ENCODE measurements at places on chromosomes 11 and 22.

DNA sequence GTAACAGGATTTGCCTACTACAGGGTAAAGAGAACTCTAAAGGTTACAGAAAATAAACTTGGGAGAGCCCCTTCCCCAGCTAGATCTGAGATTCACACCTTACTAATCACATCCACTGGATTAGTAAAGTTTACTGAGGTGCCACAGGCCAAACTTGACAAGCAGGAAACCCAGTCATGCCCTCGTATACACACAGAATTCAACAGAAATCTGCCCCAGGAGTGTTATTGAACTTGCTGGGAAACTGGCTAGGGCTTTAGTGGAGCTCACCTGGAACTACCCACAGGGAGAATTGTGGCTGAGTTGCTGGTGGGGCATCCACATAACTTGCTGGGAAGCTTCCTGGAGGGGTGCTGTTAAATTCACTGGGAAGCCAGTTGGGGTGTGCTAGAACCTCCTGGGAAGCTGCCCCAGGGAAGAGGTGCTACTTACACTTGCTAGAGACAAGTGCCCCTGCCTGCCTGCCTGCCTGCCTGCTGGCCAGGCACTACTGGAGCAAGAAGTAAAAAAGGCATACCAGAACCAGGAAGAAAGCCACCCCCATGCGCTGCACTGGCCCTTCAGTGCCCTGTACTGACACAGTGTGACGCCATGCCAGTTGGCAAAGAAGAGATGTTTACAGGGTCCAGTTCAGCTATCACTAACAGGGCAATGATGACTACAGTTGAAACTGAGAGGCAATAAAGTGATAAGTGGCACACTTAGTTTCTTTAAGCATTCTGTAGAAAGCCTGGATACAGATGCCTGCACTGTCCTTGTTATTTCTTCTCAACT is 106.5 kb downstream of the ALX4 start:
- DNase-seq = no peak

- DNase-seq = no peak
These were observed 29.7 kb downstream of the FLI1 start for GRCh38 chr11:128723531-128723930.

GRCh38 chr11:128480066-128480465 is 107.3 kb downstream of the ETS1 start:
- DNase-seq = no peak

DNA sequence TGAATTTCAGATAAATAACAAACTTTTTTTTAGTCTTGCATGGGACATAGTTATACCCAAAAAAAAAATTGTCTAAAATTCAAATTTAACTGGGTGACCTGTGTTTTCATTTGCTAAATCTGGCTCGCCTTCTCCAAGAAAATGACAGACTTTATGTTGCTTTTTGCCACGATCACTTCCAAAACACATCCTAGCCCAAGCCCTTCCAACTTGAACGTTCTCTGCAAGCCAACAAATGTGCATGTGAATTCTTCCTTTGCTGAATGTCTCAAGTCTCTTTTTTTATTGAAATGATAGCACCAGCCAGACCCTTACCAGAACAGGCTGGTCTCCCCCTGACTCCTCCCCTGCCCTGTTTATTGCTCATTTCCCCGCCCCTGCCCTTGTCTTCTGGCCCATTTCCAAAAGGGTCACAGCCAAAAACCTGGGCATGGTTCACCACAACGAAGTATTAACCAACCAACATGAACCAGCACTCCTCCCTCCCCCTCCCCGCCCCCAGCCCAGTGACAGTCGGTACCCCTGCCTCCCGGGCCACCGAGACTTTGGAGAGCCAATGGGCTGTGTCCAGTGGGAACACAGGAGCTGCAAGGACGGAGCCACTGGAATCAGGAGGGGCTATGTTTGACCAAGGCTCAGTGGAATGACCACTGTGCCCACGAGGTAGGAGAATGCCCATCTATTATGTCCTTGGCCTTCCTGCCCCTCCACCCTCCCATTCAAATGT is 63.2 kb downstream of the BTG4 start:
- DNase-seq = no peak

DNA sequence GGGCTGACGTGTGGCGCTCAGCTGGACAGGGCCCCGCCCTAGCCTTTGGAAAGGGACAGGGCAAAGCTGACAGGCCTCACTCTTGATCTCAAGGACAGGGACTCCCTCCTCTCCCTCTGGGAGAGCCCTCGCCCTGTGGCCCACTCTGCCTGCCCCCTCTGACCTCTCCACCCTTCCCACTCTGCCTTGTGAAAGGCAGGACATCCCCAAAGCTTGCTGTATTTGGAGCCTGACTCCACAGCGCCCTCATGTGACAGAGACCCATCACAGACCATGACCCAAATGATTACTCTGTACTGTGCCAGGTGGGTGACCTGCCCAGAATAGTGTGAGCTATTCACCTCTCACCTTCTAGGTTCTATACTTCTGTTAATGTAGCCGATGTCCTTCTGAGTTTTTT is 18.8 kb downstream of the P2RY2 start:
- no peak for DNase-seq

DNA sequence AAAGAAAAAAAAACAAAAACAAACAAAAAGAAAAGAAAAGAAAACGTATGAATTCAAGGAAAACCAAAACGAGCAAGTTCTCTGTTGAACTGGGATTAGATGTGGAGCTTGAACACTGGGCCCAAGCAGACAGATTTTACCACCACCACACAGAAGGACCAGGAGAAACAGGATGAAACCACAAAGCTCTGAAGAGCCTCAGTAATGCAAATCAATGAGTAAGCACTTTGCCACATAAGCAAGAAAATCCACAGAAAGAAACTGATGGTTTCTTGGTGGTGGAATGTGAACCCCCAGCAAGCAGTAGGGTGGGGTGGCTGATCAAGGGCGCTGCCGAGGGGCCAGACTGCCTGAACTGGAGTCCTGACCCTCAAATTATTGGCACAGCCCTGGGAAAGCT is 50.9 kb upstream of the NFRKB start:
- DNase-seq = no peak

- no peak for DNase-seq
These were observed 91.2 kb downstream of the TEAD1 start for GRCh38 chr11:12765428-12765827.

DNA sequence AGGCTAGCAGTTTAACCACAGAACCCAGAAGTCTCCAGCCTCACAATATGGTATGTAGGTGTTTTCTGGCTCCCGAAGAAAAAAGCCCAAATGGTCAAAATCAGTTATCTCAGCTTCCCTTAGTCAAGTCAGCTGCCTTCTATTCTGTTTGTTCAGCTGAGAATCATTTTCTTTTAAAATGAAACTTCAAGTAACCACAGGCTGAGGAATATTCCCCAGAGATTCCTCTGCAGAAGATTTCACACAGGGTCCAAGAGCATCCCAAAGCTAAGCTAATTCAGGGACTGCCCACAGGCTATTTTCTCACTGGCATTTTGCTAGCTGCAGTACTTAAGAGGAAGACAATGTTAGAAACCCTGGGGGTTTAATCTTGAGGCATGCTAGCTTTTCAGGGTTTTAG is 977.0 kb upstream of the CHORDC1 start:
- DNase-seq = no peak

- DNase-seq = no peak
These were observed 19.1 kb upstream of the LDLRAD3 start for GRCh38 chr11:35924811-35925210.

DNA sequence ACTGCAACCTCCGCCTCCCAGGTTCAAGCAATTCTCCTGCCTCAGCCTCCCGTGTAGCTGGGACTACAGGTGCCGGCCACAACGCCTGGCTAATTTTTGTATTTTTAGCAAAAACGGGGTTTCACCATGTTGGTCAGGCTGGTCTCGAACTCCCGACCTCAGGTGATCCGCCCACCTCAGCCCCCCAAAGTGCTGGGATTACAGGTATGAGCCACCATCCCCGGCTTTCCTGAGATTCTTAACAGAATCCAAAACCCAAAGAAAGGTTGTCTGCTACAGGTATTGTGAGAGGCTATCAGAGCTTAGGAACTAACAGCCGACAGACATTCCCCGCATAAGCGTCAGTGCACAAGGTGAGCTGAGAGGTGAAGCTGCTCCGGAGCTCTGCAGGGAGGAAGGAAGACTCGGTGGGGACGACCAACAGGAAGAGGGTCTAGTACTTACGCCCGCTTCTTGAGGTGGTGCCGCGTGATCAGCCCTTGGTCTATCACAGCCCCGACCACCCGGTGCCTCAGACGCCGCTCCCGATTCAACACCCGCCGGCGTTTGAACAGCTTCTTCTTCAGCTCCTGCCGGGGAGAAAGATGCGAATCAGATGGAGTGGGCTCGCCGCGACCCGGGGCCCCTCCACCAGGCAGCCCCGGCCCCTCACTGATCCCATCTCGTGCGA is 470 bp downstream of the C11orf98 start:
- peak; percentile 70 for DNase-seq

DNA sequence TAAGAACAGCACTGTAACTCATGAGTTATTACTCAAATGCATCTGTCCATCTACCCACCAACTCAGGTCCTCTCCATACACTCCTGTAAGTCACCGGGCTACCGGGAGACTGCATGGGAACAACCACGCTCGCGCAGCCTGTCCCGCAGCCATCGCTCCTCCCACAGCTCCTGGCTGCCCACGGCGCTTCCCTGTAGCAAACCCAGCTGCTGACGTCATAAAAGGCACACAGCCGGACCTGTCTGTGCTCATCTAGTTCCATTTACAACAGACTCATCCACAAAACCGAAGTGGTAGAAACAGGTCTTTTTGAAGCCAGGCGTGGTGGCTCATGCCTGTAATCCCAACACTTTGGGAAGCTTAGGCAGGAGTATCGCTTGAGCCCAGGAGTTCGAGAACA is 23.4 kb upstream of the PACSIN2 start:
- no peak for DNase-seq

DNA sequence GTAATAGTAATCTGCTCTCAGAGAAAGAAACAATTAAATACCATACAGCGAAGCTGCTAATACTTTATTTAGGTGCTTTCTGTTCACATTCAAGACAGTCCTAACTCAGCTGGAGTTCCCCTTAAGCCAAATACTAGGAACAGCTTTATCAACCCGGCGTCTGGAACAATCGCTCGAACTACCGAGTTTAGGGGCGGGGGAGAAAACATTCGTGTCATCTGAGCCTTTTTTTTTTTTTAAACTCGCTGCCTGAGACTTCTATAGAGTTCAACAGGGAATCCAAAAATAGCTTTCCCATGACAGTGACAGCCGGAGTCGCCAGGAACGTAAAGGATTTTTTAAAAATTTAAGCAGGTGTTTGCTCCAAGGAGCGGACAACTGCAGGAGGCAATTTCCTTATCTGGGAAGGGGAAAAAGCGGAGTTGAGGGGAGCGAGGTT is 852 bp downstream of the TRAF6 start:
- peak; percentile 35 for DNase-seq

- peak; percentile 37 for DNase-seq
These were observed 164.4 kb upstream of the ZBED5 start for GRCh38 chr11:11022125-11022730.

- DNase-seq = peak; percentile 37
These were observed 237.5 kb downstream of the MIAT start for GRCh38 chr22:26894766-26895485.

DNA sequence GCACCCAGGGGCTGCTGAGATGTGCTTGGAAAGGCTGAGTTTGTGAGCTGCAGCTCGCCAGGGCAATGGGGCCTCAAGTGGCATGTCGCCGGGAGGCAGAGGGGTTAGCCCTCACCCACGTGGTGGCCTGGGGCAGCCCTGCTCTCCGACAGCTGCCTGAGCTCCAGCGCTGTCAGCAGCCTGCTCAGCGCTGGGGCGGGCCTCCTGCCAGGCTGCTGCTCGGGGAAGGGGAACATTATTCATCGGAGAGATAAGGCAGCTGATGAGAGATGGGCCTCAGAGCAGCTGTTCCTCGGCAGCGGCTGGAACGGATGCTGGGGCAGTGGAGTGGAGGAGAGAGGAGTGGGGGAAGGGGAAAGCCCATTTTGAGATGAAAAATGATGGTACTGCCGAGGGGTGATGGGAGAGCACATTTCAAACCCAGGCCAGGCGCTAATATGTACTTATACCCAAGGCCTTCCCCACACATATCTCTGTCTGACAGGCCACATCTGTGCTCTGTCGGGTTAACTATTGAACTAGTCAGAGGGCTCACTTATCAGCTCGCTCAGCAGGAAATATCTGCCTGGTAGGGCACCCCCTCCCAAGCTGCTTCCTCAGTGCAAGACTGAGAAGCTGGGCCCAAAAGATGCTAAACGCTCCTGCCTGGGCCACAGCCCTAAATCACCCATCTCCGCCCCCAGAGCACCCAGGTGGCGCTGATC is 79.5 kb downstream of the TIMP3 start:
- DNase-seq = no peak

DNA sequence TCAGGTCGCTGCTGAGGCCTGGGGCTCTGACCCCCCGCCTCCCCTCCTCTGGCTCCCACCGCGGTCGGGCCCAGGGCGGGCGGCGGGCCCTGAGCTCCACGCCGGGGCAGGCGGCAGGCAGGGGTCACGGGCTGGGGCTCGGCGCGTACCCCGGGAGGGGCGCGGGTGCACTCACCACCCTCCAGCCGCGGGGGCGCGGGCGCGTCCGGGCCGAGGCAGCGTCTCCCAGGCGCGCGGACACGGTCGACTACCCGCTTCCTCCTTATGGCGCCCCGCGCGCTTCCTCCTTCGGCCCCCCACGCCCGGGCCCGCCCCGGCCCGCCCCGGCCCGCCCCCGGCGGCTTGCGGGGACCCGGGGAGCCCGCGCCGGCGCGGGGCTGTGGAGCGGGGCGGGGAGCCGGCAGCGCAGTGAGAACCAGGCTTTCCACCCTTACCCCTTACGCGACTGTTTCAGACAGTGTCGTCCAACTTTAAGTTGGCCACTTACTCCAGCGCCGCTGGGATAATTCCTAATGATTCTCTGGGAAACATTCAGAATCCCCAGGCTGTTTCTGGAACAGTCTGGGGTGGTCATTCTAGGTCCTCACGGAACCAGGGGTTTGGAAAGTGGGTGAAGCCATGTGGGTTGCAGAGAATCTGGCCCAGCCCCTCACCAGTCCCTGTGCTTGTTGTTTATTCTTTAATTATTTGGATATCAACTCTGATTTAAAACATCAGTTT is at the start of gene BID:
Gene BID, minus strand, starts transcription at position 264 of the 720 bp plus-strand sequence. CDS start 24,353 bp downstream, outside the sequence.
- DNase-seq = no peak

GRCh38 chr11:12680246-12680939 is 6.2 kb downstream of the TEAD1 start:
- no peak for DNase-seq

GRCh38 chr22:47036936-47037485 is 274.6 kb downstream of the TBC1D22A start:
- no peak for DNase-seq

DNA sequence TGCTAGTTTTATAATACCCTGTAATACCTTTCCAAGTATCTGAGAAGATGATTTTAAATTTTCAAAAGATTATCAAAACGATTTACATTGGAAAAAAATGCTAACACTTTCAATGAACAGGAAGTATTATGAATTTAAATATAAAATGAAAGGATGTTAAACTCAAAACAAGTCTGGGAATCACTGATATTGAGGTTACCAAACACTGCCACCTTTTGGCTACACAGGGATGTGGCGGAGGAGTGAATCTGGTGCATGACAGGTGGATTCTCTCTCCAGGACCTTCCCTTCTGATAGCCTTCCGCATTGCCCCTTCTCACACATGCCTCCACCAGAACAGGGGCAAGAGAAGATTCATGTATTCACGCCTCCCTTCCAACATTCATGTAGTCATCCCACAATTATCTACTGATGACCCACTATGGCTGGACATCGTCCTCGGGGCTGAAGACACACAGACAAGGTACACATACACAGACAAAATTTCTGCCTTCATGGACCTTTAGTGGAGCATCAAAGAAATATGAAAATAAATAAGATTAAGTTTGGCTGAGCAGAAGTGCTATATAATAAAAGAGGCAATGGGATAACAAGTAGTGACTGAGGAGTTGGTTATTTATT is 34.7 kb downstream of the ATG16L2 start:
- DNase-seq = peak; percentile 25

- DNase-seq = no peak
These were observed 68.4 kb downstream of the LARGE1 start for GRCh38 chr22:33851821-33852384.
